Ammon's horn (tissue), 1 donor: ENCODE measurements at places on chromosomes 5 and 9.

GRCh38 chr9:123131258-123131657 lies 97.8 kb downstream of the GPR21 start:
- no peak for DNase-seq

- DNase-seq: no peak
These were observed 84.4 kb downstream of the TMEM215 start for GRCh38 chr9:32867601-32868204.

DNA sequence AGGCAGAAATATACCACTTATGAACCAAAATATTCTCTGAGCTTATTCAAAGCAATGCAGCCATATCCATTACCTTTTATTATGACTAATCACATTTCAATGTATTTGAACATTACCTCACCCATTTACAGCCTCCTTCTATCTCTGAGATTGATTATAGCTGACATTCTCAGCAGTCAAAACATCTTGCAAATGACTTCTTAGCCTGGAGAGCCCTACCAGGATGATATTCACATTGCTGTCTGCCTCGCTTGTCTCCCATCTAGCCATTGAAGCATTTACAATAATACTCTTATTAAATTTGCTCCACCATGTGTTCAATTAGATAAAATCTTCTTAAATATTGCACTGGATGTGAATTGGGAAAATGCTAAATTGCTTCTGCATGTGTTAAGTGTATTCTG lies 1879.9 kb upstream of the ACO1 start:
- no peak for DNase-seq

DNA sequence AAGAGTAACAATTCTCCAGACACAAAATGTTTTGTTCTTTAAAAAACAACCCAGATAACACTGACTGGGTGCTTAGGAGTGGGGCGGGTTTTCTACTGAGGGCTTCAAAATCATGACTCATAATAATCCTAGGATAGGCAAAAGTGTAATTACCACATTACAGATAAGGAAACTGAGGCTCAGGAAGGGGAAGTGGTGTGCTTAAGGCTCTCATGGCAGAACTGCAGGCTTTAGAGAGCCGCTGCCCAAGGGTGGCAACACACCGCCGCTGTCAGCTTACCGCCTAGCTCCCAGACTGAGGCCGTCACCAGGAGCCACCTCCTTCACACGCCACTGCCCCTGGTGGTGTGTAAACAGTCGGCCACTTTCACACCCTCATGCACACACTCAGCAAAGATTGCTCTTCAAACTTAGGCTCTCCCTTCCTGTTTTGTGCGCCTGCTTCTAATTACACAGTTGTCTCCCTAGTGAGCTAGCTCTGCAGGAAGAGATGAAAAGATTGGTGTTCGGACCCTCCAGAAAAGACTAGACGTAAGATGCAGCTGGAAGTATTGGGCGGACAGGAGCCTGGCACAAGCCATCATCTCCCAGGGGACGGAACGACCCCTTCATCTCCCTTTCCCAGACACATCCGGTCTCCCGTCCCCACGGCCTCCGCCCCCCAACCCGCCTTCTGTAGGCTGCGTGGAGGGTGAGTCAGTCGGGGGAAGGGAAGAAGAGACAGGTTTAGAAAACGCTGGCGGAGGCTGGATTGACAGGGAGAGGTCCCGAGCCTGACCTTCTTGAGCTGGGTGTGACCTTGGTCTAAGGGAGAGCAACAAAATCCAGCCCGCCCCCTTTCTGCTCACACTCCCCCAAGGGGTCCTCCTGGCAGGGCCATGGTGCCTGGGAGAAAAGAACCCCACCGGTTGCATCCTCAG lies 162.7 kb downstream of the SYK start:
- DNase-seq: no peak

DNA sequence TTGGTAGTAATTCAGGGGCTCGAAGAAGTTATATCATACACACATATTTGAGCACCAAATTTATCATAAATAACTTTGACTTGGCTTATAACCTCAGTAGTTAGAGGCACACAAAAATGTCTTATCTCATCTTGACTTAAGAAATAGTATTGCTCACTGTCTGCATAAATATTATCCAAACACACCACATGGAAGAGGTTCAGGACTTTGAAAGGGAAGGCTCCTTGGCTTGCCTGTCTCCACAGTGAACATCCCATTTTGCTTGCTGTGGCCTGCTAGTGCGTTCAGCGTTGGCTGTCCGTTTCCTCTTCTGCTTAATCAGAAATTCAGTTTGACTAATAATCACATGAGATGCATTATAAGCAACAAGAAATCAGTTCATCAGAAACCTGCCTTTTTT lies 13.9 kb downstream of the GRXCR2 start:
- DNase-seq: no peak

DNA sequence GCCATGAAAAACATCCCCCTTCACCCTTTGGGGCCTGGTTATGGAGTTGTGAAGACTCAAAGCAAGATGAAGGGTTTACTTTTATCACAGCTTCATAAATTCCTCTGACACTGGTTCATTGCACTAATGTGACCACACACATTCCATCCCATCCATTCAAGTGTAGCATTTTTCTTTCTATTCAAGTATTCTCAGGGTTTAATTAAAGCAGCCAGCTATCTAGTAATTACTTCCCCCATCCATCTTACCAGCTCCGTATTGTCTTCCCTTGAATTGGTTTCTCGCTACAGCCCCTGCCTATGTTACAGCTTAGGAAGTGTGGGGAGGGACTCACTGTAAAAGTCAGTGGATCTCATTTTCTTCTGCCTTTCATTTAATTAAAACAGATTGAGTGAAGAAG lies 387.0 kb upstream of the RFX3 start:
- no peak for DNase-seq

DNA sequence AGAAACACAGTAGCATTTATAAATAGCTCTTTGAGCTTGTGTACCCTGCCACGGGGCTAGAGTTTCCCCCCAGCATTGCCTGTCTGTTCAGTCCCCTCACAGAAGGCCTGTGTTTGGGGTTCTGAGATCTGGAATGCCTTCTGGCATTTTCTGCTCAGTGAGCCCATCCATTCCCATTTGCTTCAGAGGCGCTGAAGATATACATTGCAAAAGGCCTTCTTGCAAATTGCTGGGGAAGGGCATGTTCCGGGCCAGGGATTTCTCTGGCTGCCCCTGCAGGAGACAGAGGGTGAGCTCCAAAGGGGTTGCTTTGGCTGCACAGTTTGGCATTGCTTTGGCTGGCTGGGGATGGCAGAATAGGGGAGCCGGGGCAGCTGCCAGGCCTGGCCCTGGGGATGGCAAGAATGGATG lies 308.4 kb downstream of the MSX2 start:
- peak; percentile 33 for DNase-seq

- DNase-seq: no peak
These were observed 3.8 kb upstream of the NACC2 start for GRCh38 chr9:136098844-136099243.

GRCh38 chr5:116375926-116376325 lies 198.7 kb downstream of the SEMA6A start:
- DNase-seq: no peak

GRCh38 chr5:4244306-4244705 lies 648.7 kb downstream of the IRX1 start:
- DNase-seq: no peak

- no peak for DNase-seq
These were observed 1.5 kb downstream of the UAP1L1 start for GRCh38 chr9:137078701-137079400.

GRCh38 chr9:136107155-136107952 lies 11.3 kb downstream of the TMEM250 start:
- DNase-seq: no peak

GRCh38 chr9:95852059-95853032 lies 23.1 kb upstream of the ERCC6L2 start:
- no peak for DNase-seq

DNA sequence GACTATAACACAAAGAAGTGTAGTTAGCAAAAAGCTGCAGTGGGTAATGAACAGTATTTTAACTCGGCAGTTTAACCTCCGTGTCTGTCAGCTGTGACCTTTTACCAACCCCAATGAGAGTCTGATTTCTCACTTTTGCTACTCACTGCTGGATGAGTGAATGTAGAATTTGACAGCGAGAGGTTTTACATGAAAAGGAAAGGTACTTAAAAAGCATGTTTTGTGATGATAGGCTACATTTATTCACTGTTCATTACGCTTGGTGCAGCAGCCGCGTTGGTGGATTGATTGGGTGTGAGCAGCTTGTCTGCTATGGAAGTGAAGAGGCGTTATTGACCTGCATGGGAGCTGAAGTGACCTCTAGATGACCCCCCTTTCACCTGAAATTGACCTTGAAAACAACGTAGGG lies 867.7 kb downstream of the NR2F1-AS1 start:
- DNase-seq: no peak

- no peak for DNase-seq
These were observed 23.1 kb downstream of the SMAD5 start for GRCh38 chr5:136155761-136156160.

DNA sequence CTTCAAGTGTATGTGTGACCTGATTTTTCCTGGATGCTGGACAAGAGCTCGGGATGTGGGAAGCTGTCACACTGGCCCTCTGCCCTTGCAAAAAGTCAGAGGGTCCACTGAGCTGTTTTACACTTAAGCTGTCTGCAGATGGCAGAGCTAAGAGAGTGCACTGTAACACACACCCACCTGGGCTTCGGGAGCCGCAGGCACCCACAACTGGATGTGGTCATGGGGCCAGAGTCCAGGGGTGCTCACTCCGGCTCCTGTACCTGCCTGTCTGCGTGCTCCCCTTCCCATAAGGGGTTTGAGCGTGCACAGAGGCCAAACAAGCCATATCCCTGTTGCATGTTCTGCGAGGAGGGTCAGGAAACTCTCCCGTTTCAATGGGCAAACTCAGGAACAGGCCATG lies 82.5 kb downstream of the LRRC70 start:
- DNase-seq: no peak

- DNase-seq: no peak
These were observed 9.0 kb upstream of the IFNA8 start for GRCh38 chr9:21399956-21400355.

DNA sequence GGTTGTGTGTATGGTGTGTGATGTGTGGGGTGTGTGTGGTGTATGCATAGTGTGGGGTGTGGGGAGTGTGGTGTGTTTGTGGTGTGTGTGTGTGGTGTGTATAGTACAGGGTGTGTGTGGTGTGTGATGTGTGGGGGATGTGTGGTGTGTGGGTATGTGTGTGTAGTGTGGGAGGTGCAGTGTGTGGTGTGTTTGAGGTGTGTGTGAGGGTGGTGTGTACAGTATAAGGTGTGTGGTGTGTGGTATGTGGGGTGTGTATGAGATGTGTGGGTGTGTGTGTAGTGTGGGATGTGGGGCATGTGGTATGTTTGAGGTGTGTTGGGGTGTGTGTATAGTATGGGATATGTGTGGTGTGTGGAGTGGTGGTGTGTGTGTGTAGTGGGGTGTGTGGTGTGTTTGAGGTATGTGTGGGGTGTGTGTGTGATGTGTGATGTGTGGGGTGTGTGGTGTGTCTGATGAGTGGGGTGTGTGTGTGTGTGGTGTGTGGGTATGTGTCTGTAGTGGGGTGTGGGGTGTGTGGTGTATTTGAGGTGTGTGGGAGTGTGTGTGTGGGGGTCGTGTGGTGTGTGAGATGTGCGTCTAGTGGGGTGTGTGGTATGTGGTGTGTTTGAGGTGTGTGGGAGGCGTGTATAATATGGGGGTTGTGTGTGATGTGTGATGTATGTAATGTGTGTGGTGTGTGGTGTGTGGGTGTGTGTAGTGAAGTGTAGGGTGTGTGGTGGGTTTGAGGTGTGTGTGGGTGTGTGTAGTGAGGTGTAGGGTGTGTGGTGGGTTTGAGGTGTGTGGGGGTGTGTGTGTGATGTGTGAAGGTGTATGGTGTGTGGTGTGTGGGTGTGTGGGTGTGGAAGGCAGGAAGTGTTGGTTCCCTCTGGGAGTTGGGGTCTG lies 8.6 kb downstream of the ECSCR start:
- DNase-seq: no peak

DNA sequence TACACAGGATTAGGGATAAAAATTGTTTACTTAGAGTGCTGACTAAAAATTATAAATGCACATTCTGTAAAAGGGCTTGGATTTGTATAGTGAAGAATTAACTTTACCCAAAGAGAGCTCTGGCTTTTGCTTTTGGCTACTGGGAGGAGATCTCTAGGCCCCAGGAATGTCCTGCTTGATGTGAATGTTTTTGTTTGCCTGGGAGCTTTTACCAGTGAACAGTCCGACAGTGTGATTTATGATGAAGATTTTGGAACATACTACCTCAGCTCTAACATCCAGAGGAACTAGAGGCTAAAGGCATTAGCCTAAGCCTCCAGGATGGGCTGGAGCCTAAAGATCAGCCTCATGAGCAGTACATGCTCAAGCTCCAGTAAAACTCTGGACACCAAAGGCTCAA lies 103.7 kb upstream of the RFX3 start:
- no peak for DNase-seq

GRCh38 chr5:56564541-56565282 lies 250.6 kb upstream of the MAP3K1 start:
- no peak for DNase-seq

DNA sequence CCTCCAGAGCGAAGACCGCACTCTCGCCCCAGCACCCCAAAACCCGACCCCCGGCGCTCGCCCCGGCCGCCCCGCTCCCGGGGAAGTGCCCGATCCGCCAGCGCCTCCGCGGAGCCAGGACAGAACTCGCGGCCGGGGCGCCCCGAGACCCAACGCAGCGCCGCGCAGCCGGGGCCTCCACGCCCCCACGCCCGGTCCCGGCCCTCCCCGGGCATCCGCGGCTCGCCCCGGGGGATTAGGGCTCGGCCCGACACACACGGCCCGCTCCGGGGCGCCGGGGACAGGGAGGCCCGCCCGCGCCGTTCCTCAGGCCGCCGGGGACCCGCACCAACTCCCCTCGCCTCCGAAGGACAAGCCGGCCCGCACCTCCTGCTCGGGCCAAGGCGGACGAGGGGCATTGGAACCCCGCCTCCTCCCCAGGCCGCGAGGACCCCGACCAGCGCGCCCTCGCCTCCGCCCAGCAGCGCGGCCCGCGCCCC lies 544 bp downstream of the FNBP1 start:
- DNase-seq: no peak

DNA sequence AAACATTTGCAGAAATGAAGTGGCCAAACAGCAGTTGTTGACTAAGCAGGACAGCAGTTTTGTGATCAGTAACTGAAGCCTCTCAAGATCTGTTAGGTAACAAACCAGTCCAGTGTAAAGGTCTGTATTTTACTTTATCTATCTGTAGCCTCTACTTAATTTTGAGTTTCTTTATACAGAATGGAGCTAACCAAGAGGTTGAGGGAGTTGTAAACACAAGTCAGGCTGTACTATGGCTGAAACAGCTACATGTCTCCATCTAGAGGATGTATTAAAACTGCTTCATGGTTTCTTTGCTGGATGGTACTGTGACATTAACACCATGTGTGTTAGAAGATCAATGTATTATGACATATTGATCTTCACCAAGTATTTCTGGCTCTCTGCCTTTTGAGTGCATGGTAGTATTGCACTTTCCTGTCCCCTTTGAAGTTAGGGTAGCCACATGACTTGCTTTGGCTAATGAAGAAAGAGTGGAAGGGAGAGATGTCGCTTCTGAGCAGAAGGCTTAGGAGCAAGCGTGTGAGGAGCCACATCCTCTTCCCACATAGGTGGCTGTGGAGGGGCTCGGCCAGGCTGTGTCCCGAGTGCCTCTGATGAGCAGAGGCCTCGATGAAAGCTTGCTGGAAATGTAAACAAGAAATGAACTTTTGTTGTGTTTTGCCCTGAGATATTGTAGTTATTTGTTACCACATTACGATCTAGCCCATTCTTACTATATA lies 105.6 kb upstream of the PCA3 start:
- peak; percentile 43 for DNase-seq
